ENCODE measurements at places on chromosomes 12 and 14. TPM values are rescaled to one million over a fixed set of nuclear protein-coding genes. Genes with fewer than 3 reads are reported as not detected.

The AQP2 gene
- not detected for polyA plus RNA-seq

The TSPAN19 gene
- not detected for polyA plus RNA-seq

The IL22 gene
- polyA plus RNA-seq, result not detected

The NXPH4 gene
- polyA plus RNA-seq, result 2.0 TPM

The HPD gene
- polyA plus RNA-seq, result 3.5 TPM

The CMKLR1 gene
- polyA plus RNA-seq, result 5.3 TPM

The RILPL2 gene
- polyA plus RNA-seq, result 2.0 TPM

The KRT4 gene
- polyA plus RNA-seq, result 0.45 TPM

The GPR65 gene
- polyA plus RNA-seq, result 0.22 TPM

The OAS1 gene
- 6.6 TPM for polyA plus RNA-seq

The LALBA gene
- polyA plus RNA-seq, result not detected

The PRR4 gene
- polyA plus RNA-seq, result 1.0 TPM

The NPFF gene
- polyA plus RNA-seq, result not detected

The CABP1 gene
- 6.2 TPM for polyA plus RNA-seq

The LMNTD1 gene
- polyA plus RNA-seq, result 1.1 TPM

The SLC10A1 gene
- not detected for polyA plus RNA-seq
